Activated T-cell treated with anti-CD3 and anti-CD28 coated beads for 1 hour (primary cell): ENCODE measurements at places on chromosomes 6 and 20.

DNA sequence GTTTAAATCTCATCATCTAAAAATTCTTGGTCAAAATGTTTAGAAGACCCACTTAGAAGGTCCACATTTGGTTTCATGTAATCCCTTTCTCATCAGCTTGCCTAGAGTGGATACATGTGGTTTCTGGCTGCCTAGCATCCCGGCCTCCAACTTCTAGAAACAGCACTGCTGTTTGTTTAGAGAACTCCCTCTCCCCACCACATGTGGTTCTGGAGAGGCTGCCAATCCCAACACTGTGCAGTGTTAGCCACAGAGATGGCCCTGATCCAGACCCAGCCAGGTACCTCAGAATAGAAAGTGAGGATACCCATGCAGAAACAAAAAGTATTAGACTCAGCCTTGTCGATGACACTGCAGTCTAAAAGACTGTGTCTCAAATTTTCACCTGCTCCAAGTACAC is 241.8 kb downstream of the BCKDHB start:
- no peak for DNase-seq

- no peak for DNase-seq
These were observed 17.0 kb downstream of the PPARD start for GRCh38 chr6:35359346-35359743.

DNA sequence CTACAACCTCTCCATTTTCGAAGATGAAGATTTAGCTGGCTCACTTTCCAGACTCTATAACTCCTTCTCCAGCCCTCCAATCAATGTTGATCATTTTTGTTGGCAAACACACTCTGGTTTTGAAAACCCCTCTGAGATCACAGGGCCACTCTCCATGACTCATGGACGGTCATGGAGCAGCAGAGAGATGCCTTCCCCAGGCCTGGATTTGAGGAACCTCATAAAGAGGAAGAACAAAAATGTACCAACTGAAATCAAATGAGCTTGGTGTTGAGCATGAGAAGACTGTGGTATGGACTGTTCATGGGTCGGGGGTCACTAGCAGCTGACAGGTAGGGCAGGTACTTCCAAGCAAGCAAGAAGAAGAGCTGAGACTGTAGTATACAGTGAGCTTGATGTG is 112.8 kb upstream of the INSM1 start:
- DNase-seq, result no peak

- DNase-seq, result no peak
These were observed 18.8 kb downstream of the MAP3K4 start for GRCh38 chr6:161010418-161010817.

DNA sequence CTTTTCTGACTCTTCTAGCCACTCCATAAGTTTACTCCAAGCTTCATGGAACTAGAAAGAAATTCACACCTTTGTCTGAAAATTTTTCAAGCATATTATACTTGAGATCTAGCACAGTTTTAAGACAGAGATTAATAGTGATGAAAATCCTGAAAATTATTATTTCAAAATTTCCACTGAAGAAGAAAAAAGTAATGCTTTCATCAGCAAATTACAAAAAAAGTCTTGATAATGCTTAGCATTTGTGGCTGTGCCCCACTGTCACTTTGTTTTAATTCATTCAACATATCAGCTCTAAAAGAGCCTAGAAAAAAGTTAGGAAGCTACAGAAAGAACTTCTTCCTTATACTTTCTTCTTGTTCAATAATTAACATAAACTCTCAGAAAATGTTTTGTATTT is 153.1 kb downstream of the DST start:
- DNase-seq, result no peak

DNA sequence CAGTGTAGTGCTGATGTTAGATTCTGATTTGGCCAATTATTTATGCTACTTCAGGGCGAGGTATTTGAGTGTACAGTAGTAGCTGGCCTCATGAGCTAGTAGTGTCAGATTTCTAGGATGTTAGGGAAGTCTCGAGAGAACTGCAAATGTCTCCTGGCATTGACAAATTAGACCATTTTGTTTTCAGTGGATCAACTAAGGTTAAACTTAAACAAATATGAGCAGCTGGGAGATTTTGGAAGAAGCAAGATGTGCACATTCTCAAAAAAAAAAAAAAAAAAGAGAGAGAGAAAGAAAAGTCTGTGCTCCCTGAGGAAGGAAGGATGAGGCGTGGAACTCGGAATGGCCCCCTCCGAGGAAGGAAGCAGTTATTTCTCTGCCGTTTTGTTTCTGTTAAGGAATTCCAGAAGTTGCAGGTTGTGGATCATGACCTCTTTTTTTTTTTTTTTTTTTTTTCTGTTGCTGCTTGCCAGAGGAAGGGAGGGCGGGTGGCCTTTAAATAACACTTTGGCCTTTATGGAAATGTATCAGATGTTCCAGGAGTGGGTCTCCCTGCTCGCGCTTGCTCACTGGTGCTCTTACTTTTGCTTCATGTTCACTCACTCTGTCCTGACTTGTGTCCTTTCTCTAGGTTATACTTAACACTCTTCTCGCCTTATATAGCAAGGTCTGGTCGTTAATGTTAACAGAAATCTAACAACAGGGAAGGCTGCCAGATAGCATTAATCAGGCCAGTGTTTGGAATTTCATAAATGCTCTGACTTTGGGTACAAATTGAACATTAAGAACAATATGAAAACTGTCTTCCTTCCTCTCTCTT is 124.4 kb downstream of the TCP11 start:
- no peak for DNase-seq

GRCh38 chr20:31596831-31597480 is 8.1 kb upstream of the ID1 start:
- no peak for DNase-seq

DNA sequence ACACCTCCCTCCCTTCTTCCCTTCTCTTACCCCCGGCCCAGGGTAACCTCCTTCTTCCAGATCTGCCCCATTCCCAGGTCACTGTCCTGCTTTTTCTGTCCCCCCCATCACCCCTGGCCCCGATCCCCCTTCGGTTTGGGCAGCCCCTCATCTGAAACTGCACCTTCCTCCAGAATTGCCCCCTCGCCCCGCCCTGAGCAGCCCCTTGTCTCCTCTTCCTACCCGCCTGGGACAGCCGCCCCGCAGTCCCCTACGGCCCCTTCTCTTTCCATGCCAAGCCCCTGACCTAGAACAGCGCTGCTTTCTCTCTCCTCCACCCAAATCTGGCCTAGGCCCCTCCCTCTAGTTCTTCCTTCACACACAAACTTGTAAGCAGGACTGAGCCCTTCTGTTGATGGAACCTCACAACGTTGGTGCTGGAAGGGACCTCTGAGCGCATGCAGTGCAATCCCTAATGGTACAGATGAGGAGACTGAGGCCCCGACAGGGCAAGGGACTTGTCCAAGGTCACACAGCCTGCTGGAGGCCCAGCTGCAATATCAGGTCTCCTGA is 630 bp downstream of the PPP2R5D start:
- DNase-seq, result no peak

DNA sequence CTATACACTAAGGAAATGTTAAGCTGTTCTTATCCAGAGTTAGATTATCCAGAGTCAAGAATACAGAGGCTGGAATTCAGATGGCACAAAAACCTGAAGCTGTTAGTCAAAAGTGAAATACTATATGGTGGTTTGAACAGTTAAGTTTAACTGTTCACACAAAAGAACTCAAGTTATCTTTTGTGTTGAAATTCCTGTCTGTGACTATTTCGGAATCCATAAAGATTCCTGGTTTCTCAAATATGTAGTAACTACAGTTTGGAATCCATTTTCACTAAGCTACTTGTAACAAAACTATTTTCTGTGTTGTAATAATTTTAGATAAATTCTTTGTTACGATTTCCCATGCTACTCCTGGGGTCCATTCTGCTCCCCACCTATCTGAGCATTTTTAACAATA is 24.5 kb downstream of the FIG4 start:
- DNase-seq, result no peak

DNA sequence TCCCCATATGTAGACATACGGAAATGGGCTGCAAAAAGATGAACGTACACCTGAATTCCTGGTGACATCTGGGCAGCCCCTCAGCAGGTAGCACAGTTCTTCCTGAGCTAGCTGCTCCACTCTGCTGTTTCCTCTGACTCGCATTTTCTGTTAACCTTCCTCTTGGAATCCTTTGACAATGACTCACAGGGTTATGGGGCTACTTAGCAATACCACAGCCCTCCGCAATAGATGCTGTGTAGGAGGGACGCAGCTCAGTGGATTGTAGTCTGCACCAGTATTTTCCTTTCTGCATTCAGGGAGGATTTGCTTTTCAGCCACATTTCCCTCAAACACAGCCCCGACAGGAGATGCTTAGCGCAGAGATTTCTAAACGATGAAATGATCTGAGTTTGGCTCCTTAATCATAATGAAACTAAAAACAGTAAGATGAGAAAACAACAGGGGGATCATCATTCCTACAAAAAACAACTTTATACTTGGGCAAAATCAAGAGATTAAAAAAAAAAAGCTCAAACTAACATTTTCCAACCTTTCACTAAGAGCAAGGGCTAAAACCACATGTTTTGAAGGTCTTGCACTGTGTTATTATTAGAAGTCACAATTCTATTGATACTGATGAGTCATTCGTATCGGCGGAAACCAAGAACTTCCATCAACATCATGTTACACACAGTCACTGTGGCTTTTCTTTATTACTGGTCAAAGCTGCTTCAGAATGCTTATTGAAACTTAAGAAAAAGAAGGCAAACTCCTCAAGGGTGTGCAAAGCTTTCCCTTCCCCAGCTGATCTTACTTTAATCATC is 12.2 kb downstream of the BACH2 start:
- no peak for DNase-seq

DNA sequence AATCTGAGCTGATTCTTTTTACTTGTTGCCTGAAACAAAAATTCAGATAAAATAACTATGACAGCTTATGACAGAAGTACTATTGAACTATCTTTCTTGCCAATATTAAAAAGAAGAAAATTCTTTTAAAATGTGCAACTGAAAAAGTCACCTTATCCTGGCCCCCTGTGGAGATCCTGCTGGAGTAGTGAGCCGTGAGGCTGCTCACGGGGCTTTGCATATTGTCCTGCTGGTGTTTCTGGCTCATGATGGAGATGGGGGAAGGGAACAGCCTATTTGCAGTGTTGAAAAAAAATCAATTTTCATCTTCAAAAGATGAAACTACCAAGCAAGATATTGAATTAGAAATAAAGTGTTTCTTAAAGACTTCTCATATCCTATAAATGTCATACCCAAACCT is 216.0 kb downstream of the SAMD5 start:
- DNase-seq, result no peak

GRCh38 chr6:14189074-14189473 is 71.5 kb downstream of the CD83 start:
- no peak for DNase-seq

DNA sequence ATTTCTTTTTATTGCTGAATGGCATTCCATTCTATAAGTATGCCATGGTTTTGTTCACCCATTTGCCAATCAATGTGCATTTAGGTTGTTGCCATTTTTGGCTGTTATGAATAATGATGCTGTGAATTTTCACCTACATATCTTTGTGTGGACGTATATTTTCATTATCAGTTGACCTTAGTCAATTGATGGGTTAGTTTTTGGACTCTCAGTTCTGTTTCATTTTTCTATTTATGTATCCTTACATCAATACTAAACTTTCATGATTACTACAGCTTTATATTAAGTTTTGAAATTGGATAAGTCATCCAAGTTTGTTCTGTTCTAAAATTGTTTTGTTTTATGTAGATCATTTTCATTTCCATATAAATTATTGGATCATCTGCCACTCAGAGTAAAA is 261.9 kb upstream of the CNR1 start:
- DNase-seq, result no peak

DNA sequence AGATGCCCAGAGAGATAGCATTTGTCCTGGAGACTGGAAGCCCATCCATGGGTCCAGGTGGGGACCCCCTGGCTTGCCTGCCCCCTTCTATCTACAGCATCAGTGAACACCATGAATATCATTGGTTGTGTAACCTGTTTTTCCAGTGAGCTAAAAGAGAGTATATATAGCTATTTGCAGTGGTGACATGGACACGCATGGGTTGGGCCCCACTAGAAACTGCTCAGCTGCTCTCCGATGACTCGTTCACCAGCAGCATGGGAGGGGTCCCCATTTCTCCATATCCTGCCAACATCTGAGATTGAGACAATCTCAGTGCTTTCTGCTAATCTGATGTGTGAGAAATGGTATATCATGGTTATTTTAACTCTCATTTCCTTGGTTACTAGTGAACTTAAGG is 4.0 kb upstream of the ZC3H12D start:
- DNase-seq, result no peak

DNA sequence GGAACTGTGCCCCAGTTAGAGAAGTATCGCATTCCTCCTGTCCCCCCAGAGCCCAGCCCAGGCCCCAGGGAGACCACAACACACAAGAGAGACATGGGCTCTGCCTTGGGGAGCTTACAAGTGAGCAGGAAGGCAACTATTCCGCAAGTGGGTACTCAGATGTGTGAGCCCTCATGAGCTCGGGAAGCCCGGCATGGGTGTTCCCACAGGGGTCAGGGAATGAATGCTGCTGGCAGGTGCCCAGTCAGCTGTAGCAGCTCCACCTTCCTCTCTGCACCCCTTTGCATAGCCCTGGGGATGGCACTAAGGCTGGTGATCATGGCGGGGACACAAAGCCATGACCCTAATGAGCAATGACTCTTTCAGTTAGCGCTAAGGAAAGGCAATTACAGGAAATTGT is 194.1 kb downstream of the SYNDIG1 start:
- no peak for DNase-seq

DNA sequence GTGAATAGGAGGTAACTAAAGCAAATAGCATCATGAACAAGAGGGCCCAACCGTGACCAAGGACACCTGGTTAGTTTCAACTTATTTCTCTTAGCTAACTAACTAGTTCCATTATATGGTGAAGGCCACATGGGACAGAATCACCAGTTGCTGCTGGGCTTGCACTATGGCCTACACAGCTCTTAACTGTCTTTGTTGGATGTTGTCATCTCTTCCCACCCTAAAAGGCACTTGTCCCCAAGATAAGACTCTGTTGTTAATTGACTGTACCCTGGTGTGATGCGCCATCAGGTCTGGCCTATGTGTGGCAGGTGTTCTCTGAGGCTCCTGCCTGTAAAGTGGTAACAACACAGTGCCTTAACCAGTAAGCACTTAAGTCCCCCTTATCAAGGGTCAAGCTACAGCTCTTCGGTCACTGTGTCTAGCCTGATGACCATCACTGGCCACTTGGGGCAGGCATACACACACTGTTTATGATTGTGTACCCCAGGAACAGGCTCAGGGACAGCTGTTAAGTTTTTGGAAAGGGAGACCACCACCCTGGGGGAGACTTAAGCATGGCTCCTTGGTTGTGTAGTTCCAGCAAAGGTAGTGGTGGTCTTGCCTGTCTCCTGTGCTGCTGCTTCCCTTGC is 51.2 kb downstream of the CHD6 start:
- DNase-seq, result no peak

- DNase-seq, result no peak
These were observed 276.5 kb downstream of the QKI start for GRCh38 chr6:163691049-163691448.

- DNase-seq, result no peak
These were observed 92.8 kb upstream of the FOXC1 start for GRCh38 chr6:1516742-1517520.

- no peak for DNase-seq
These were observed 149.7 kb upstream of the ENPP5 start for GRCh38 chr6:46320505-46320904.

- DNase-seq, result no peak
These were observed 8.4 kb downstream of the RBBP8NL start for GRCh38 chr20:62418709-62419487.

- DNase-seq, result no peak
These were observed 709.6 kb upstream of the FLRT3 start for GRCh38 chr20:15047042-15047441.
